ENCODE measurements at places on chromosomes 3 and 15.

DNA sequence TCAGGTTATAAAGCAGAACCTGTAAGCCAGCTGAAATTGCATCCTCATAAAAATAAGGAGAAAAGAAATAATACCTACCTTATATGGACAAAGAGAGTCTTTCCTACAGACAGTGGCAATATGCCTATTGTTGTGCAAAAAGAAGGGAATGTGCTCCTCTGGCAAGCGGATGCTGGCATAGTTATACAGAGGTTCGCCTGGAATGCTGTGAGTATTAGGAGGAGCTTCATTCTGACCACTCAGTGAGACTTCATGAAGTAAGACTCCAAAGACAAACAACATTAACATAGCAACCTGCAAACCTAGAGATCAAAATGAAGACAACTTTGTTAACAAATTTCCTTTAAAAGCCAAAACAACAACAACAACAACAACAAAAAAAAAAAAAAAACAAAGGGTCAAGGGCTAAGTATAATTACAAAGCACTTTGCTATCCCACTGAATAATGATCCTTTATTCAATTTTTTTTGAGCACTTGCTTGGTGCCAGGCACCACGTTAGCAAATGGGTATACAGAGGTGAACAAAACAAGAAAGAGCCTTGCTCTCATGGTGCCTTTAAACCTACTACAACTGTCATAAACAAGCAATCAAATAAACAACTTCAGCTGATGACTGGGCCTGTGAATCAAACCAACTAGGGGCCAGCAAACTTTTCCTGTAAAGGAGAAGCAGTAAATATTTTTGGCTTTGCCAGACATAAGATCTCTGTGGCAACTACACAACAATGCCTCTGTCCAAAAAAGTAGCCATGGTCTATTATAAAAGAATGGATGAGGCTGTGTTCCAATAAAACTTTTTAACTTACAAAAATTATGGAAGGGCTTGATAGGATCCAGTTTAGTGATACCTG lies 3.7 kb downstream of the EOGT start:
- DNase-seq, result no peak

- DNase-seq, result no peak
Measured at GRCh38 chr15:91886878-91887277, 33.4 kb downstream of the SLCO3A1 start.

DNA sequence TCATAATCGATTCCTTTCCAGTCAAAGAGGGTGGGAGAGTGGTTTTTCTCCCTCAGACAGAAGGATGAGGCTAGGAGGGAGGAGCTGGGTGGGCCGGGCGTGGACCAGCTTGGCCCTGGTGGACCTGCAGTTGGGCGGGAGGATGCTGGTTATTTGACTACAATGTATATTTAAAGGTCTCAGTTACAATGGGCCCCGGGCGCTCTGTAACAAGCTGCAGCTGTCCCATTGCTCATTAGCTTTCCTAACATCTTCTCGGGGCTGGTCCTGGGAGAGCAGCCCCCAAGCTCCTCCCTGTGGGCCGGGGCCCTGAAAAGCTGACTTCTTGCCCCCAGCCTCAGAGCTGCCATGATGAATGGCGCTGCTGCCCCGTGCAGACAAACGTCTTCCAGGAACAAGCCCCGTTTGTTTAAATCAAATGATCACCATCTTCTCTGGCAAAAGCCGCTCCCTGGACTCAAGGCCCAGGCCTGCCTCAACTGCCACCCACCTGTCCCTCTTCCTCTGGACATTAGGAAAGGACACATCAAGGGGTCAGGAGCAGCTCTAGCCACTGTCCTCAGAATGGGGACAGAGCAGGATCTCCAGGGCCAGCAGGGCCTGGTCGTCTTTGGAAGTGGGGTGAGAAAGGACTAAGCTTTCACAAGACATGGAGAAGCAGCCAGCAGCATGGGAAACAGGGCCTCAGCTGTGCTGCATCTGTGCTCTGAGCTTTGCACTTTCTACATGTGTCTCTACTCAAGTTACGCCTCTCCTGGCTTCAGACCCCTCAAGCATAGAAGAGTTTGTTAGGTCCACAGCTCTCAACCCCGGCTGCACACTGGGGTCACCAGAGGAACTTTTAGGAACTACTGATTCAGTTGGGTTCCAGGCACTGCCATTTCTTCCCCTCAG lies 38.6 kb downstream of the MAGEF1 start:
- DNase-seq, result no peak

DNA sequence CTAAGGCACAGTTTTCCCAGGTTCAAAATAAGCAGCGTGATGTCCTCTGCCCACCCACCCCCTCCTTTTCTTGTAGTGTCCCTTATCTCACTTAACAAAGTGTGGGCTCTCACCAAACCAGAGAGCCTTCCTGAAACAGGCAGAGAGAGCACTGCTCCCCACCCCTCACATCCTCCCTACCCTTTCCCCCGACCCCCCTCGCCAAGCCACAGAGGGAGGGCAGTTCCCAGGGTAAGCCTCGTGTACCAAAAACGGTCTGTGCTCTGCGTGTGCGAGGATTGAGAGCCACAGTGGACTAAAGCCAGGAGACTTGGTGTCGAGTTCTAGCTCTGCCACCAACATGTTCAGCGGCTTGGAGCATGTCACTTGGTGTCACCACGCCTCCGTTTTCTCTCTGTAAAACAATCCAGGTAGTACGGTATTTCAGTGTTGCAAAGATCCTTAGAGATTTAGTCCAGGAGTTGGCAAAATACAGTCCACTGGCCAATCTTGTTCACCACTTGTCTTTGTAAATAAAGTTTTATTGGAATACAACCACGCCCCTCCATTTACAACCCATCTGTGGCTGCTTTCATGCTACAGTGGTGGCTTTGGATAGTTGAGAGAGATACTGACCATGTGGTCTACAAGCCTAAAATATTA lies 249.9 kb downstream of the OPA1 start:
- DNase-seq, result no peak

- DNase-seq, result no peak
Measured at GRCh38 chr3:188827103-188827502, 344.7 kb upstream of the TPRG1 start.

DNA sequence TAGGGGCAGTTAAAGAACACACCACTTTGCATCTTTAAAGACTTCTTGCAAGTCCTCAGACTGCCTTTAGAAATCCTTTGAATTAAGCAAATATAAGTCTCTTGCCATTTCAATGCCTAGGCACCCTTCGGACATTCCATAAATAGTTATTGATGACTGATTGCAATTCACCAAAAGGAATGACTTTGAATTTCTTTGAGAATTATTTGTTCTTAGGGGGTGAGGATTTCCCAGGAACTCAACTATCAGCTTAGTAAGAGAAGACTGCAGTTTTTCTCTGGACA lies 495 bp upstream of the MYEF2 start:
- no peak for DNase-seq

DNA sequence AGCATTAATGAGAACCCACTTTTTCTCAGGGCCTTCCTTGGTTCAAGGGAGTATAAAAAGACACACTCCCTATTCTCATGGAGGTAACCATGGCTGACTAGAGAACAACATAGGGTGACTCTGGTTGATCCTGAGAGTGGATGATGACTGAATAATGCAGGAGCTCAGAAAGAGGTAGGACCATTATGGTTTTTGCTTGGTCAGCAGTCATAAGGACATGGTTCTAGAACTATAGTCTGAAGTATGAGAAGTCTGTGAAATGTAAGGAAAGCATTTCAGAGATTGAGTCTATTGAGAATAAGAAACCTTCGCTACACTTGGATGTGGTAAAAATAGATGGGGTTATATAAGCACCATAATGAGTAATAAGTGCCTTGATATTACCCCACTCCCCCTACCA lies 184.1 kb upstream of the GPR149 start:
- DNase-seq, result no peak

- DNase-seq, result no peak
Measured at GRCh38 chr3:129530821-129531220, 2.4 kb downstream of the RHO start.

- DNase-seq, result no peak
Measured at GRCh38 chr3:15107075-15107947, 8.4 kb upstream of the RBSN start.

- DNase-seq, result peak; percentile 25
Measured at GRCh38 chr3:48716508-48716981, 476 bp downstream of the IP6K2 start.

- no peak for DNase-seq
Measured at GRCh38 chr15:42107473-42107872, 13.1 kb upstream of the PLA2G4D start.

- no peak for DNase-seq
Measured at GRCh38 chr3:146156666-146157314, 4.2 kb downstream of the PLOD2 start.

DNA sequence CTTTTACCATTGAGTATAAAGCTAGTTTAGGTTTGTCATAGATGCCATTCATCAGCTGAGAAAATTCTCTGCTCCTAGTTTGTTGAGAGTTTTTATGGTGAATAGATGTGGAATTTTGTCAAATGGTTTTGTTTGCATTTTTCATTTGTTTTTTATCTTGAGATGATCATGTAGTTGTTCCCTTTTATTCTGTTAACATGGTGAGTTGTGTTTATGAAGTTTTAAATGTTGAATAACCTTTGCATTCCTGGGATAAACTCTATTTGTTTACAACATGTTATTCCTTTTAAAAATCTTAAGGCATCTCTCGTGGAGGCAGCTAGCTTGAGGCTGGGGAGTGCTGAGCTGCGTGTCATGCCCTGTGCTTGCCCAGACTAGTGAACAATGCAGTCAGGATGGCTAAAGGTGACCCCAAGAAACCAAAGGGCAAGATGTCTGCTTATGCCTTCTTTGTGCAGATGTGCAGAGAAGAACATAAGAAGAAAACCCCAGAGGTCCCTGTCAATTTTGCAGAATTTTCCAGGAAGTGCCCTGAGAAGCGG lies 48.5 kb downstream of the ANAPC13 start:
- DNase-seq, result no peak

DNA sequence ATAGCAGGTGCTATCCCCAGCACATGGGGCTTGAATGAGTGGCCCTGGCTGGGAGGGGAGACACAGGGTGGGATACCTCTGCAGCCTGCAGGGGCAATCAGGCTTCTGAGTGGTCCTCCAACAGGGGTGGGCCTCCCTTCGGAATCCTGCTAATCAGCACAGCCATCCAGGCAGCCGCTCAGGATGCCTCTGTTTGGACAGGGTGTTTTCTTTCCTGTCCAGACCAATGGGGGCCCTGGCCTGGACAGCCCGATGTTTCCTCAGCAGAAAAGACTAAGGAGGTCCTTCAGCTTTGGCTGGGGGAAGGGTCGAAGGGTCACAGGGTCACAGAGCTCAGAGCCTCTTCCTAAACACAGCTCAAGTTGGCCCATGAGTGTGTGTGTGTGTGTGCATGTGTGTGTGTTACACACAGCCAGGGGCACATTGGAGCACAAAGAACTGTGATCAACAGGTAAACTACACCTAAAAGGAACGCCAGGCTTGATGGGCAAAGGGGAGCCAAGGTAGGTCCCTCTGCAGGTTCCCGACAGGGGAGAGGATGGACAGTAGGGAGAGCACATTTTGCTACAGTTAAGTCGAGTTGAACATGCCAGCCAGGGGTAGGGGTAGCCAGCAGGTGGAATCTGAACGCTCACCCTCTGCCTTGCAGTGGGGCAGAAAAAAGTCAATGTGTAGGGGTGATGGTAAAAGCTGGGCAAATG lies 1.1 kb upstream of the HAPLN3 start:
- DNase-seq, result no peak

DNA sequence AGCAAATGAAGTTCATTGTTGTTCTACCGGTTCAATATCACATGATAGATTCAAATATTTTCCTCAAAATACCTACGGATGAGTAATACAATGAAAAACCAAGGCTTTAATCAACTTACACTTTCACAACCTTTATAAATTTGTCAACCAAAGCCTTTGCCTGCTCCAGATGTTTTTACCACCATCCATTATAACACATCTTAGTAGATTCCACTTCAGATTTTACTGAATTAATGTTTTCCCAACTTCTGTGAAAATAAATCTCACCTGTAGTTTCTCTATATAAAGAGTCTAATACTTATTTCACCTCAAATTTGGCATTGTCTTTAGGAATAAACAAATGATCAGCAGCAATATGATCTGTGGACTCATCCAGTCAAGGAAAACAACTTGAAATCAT lies 131.1 kb downstream of the ZNF280D start:
- DNase-seq, result no peak

DNA sequence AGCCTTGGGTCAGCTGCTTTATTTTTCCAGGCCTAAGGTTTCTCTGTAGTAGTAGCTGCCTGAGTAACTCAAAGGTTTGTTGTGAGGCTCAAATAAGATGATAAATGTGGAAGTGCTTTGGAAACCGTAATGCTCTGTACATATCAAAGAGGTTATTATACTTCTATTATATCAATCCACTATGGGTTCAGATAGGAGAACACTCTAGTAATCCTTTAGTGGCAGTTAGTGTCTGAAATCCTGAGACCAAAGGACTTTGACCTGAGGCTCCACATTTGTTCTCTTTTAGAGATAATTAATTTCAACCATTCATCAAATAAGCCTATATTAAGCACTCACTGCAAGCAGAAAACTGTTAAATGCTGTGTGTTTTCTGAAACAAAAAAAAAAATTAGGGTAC lies 128.6 kb upstream of the BCL6 start:
- no peak for DNase-seq

DNA sequence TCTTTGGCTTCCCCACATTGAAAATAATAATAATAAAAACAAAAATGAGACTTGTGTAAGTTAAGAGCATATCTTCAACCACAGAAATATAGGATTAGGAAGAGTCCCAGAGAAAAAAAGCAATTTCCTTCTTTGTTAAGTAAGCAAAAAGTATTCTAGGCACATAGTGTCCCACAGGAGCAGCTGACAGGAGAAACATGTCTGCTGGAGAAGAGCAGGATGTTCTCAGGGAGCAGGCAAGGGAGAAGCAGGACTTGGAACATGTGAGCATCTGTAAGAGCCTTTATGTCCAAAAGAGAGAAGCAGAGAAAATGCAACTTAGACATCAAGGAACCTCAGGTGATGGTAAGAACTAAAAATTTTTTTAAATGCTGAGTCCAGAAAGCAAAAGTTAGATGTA lies 39.0 kb downstream of the TTC23 start:
- no peak for DNase-seq

- no peak for DNase-seq
Measured at GRCh38 chr3:160980740-160981139, 124.4 kb downstream of the B3GALNT1 start.

- no peak for DNase-seq
Measured at GRCh38 chr3:50588759-50589433, 19.6 kb downstream of the HEMK1 start.

- no peak for DNase-seq
Measured at GRCh38 chr3:77298417-77298816, 258.5 kb downstream of the ROBO2 start.

DNA sequence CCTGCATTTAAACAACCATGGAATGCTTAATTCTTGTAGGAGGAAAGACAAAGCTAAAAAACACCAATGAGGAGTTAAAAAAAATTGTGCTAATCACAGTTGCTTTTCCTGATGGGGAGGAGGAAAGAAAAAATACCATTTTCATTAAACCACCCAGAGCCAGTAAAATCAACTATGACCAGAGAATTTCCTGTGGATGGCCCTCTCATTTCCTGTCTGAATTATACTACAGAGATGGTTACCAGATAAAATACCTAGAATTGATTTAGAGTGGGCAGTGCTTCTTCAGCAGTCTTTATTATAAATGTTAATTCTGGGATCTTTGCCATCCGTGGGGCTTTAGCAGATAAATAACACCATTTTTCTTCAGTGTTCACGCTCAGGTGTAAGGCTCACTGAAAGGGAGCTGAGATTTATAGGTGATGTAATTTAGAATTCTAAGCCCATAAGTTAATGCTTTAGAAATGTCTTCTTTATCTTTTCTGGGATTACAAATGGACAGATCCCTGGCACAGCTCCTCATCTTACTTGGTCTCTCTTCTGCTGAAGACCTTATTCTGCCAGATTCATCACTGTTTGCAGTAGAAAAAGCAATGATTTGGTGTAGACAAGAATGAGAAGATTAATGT lies 37.9 kb downstream of the RETNLB start:
- no peak for DNase-seq
